Urinary bladder (tissue), 4 donors: ENCODE measurements at places on chromosomes 7 and 10. TPM values are rescaled to one million over a fixed set of nuclear protein-coding genes. Genes with fewer than 3 reads are reported as not detected.

Gene GPR26
- polyA plus RNA-seq = not detected

Gene CHCHD1
- polyA plus RNA-seq = 46.9 TPM

Gene FAM13C
- polyA plus RNA-seq = 5.9 TPM

GRCh38 chr10:119241066-119241465, 33.7 kb downstream of the GRK5 start:
- no peak for DNase-seq

DNA sequence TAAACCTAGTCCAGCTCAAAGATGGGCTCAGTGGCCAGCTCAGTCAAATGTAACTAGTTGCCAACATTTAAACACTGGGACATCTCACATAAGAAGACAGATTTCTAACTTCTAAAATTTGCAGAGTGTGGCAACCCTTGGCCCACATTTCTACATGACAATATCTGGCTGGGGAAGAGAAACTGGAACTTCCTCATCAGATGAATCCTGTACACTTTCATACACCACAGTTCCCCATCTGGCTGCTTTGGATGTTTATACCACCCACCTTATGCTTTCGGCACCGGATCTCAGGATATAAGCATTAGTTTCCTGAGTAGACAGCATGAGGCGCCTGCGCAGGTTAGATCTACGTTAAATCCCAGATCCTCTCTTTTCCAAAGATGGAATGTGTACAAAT, 199.3 kb downstream of the PRKG1 start:
- DNase-seq = no peak

DNA sequence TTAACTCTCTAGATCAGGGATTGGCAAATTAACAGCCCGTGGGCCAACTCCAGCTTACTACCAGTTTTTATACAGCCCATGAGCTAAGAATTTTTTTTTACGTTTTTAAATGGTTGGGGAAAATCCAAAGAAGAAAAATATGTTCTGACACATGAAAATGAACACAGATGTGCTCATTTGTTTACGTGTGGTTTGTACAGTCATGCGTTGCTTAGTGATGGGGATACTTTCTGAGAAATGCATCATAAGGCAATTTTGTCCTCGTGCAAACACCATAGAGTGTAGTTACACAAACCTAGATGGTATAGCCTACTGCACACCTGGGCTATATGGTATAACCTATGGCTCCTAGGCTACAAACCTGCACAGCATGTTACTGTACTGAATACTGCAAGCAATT, 8.3 kb upstream of the SMKR1 start:
- DNase-seq = no peak

DNA sequence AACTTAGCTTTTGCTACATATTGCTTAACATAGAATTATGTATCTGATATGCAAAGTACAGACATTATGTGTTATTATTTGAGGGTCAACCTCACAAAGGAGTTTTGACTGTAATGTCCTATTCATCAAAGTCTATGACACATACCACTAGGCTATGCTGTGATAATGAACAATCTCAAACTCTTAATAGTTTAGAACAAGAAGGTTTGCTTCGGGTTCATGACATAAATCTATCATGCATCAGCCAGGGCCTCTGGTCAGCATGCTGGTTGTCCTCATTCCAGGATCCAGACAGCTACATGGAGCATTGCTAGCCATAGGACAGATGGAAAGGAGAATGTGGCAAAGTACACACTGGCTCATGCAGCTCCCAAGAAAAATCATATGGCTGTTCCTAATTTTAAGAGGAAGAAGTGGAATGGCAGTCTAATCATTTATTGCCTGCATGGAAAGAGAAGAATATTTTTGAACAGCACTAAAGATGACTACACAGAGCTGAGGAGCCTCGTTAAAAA, 332.1 kb downstream of the GPR158 start:
- DNase-seq = no peak

DNA sequence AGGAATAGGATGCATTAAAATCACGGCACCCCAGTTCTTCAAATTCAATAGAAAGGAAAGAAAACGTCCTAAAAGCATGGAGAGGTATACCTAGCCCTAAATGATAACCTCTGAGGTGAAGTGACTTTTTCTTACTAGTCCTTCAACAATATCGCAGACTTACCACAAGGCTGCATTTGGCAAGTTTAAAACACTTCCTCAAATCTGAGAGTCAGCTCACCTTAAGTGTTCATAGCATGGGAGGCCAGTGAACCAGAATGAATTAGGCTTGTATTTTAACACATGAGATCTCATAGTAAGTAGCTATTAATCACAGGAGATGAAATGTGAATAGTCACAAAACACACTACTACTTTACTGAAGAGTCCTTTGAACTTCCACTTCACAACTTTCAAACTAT, 124.2 kb downstream of the RNF32 start:
- no peak for DNase-seq

GRCh38 chr10:84907461-84908009, 579.1 kb downstream of the CCSER2 start:
- no peak for DNase-seq
